Left ventricle myocardium inferior (tissue), 1 donor: ENCODE measurements at places on chromosomes 3 and 15.

DNA sequence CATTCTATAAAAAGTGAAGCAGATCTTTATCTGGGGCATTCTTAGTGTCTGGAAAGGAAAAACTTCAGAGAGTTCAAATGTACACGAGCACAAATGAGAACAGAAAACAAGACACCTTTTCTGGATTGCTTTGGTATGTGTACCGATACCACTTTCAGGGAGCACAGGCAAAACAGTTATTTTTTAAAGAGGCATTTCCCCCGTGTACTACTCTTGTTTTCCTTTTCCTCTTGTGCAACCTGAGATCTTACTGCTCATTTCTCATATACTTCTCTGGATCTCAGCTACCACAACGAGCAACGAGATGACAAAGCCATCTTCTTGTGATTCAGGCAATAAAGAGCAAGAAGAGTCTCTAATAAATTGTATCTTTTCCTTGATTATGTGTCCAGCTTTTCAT is 463.6 kb downstream of the SHQ1 start:
- DNase-seq, result no peak

DNA sequence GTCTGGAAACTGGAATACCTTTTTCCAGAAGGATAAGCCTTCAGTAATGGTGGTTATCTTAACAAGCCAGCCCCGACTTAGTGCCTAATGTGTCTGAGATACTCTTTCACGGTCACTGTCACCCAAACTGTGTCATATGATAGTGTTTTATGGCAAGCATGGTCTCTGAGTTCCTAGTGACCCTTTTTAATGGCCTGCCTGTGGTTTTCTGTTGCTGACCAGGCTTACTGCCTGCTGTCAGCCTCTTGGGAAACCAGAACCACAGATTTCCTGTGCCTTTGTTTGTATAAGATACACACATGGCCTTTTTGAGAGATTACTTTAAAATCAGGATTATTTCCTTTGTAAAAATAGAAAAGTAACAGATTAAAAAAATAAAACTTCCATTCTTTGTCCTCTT is 22.4 kb downstream of the HPS3 start:
- DNase-seq, result no peak

DNA sequence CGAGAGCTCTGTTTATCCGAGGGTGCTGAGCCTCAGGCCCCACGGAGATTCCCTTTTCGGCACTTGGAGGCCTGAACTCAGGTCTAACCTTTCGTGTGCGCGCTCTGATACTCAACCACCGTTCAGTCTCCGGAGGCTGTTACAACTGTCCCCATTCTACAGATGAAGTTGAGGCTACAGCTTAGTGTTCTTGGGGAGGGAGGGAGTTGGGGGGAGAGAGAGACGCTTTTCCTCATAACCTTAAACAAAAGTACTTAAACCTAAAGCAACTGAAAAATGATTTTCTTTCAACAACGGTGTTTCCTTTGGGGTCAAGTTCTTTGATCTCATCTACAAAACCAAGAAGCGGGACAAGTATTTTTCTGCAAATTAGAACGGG is 952 bp upstream of the CHST2 start:
- no peak for DNase-seq

GRCh38 chr15:80727196-80727595 is 32.1 kb downstream of the ABHD17C start:
- DNase-seq, result no peak

GRCh38 chr3:22585911-22586310 is 617.2 kb upstream of the UBE2E2 start:
- no peak for DNase-seq

DNA sequence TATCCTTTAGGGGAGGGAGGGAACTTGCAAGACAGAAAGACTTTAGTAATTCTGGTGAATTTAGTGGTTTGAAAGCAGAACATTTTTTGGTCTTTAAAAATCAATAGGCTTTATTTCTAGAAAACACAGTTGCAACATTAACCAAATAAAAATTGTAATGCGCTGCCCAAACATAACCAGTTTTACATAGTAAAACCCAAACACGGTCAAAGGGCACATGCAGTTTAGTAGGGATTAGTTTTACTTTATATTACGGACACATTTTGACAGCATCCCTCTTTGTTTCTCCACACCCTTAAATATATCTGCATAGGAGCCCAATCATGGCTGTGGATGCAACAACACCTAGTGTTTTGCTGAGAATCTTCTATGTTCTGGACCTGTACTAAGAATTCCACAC is 156.7 kb downstream of the NR2F2 start:
- DNase-seq, result no peak

DNA sequence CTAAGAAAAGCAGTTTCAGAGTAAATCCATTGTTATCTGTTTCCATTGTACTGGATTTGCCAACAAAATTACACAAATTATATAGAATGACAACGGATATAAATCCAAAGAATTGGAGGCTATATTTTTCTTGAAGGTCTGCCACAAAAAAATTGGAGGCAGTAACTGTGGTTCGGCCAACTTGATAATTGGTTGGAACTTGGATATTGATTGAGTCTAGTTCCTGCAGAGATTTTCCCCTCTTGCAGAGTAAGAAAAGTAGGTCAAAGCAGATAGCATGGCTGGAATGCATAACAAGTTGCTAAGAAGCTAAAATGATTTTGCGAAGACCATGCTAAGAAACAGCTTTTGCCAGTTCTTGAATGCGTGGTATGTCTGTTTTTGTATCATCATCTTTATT is 269.6 kb upstream of the CFAP20DC start:
- DNase-seq, result no peak

GRCh38 chr3:81299481-81299880 is 462.0 kb downstream of the GBE1 start:
- no peak for DNase-seq

GRCh38 chr3:24678021-24678420 is 183.4 kb upstream of the THRB start:
- DNase-seq, result no peak

DNA sequence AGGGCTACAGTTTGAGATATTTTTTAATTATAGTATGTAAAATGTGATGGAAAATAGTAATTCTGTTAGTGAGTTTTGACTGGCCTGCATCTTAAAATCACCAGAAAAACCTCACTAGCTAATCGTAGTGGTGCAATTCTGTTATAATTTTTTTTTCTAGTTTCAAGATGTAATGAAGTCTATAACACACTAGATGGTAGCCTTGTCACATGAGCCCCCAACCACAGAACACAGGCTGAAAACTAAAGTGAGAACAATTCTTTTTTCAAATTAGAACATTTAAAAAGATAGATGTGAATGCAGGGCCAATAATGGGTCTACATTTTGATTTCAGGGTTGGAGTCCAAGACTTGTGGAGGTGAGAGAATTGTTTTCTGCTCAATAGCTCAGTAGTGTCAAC is 83.3 kb upstream of the KCNH8 start:
- no peak for DNase-seq

GRCh38 chr3:169285057-169286033 is 378.2 kb downstream of the MECOM start:
- no peak for DNase-seq

- no peak for DNase-seq
These were observed 36.5 kb downstream of the SLC6A20 start for GRCh38 chr3:45759851-45760250.

- DNase-seq, result no peak
These were observed 16.3 kb downstream of the MME start for GRCh38 chr3:155096303-155097008.

DNA sequence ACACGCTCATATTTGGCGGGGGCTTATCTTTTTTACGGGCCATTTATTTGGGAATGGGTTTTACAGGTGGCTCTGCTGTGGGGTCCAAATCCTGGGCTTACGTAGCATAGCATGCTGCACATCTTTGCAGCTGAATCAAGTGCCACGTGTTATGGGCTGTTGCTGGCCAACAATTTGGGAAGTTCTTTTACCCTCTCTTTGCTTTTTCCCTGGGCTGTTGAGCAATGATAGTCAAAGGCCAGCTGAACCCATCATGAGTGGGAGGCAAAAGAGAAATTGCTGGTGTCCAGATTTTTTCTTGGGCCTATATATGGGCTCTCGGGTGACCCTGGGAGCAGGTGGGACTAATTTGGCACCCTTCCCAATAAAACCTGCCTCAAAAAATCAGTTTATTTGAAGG is 209.3 kb upstream of the SATB1 start:
- DNase-seq, result no peak

- DNase-seq, result no peak
These were observed 12.4 kb upstream of the PARP6 start for GRCh38 chr15:72284781-72285180.

GRCh38 chr3:61409638-61410037 is 151.7 kb upstream of the PTPRG start:
- DNase-seq, result no peak

DNA sequence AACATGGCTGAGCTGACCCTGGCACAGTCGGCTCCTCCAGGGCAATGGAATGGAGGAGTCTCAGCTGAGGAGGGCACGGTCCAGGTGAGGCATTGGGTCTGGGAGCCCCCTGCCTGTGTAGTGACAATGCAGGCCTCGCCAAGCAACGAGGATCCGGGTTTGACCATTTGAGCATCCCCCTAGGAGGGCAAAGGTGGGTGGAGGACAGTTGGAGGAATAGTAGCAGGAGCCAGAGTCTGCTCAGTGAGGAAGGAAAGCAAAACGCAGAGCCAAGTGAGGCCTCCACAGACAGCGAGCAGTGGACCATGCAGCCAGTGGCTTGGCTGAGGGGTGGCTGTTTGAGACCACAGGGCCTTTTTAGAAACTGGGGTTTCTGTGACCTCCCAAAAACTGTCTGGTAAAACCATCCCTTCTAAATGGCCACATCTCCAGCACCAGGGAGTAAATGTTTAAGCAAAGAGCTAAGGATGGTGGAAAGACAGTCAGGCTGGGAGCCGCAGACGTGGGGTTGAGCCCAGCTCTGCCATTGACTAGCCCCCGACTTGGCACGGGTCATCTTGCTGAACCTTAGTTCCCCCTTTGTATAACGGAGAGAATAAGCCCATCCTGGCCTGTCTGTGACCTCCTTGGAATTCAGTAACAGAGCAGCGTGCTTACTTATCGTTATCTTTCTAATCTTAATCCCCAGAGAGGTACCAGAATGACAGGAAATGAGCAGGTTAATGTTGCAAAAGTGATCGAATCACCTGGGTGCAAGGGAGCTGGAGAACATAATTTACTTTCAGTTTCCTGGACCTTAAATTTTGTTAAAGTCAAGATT is 46.8 kb downstream of the CMTM6 start:
- DNase-seq, result no peak

DNA sequence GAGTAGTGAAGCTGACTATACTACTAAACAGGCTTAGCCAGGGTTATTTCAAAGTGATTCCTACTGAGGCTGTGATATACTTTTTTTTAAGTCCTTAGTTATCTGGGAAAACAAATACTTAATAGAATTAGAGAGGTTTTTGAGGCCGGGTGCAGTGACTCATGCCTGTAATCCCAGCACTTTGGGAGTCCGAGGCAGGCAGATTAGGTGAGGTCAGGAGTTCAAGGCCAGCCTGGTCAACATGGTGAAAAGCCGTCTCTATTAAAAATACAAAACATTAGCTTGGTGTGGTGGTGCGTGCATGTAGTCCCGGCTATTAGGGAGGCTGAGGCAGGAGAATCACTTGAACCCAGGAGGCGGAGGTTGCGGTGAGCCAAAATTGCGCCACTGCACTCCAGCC is 34.2 kb downstream of the PRTG start:
- no peak for DNase-seq

GRCh38 chr3:127171721-127172120 is 21.2 kb upstream of the PRR23E start:
- no peak for DNase-seq

DNA sequence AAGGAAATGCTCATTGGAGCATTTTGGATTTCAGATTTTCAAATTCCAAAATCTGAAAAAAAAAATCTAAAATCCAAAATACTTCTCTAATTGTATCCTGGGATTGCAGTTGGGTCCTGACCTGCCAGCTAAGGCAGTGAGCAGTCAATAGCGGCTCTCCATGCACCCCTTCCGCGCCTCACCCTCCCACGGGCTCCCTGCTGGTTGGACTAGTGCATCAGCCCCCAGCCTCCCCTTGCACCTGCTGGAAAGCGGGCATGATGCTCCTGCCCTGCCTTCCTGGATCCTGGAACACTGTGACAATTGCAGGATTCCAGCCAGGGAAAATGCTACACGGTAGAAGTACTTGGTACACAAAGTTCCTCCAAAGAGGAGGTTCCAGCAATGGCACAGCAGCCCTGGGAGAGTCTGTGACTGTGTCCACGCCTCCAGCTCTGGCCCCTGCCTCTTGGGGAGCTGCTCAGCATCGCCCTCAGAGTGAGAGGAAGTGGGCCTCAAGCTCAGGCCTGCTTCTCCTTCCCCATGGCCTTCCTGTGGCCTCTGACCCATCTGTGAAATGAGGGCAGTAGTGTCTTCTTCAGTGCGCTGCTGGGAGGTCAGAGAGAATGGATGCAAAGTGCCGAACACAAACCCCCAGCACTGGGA is 39.5 kb upstream of the CHRNB4 start:
- DNase-seq, result no peak

GRCh38 chr3:153001210-153002078 is 160.6 kb upstream of the RAP2B start:
- no peak for DNase-seq

- no peak for DNase-seq
These were observed 398.9 kb upstream of the TPRG1 start for GRCh38 chr3:188772886-188773285.
